CD4-positive, alpha-beta T cell treated with Interleukin-17A for 1 hour (primary cell): ENCODE measurements at places on chromosomes 12 and 14.

DNA sequence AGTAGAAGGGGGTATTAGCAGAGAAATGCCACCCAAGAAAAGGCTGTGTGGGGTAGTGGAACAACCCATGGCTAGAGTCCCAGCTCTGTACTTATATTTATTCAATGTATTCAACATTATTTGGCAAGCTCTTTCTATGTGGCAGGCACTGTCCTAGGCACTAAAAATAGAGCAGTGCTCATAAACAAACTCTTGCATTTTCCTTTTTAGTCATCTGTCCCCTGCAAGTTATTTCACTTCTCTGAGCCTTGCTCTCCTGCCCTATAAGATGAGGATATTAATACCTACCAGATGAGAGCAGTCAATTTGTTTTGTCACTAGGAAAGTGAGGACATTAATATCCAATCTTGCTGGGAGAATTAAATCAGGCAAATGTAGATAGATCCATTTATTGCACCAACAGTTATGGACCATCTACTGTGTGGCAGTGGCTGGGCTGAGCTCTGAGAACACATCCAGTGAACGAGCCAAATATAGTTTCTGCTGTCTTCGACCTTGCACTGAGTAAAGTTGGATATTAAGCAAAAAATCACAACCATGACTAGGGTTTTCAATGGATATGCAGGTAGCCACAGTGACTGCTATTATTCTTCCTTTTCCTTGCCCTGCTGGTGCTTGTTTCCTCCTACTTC is 314.3 kb upstream of the TBX3 start:
- no peak for DNase-seq

DNA sequence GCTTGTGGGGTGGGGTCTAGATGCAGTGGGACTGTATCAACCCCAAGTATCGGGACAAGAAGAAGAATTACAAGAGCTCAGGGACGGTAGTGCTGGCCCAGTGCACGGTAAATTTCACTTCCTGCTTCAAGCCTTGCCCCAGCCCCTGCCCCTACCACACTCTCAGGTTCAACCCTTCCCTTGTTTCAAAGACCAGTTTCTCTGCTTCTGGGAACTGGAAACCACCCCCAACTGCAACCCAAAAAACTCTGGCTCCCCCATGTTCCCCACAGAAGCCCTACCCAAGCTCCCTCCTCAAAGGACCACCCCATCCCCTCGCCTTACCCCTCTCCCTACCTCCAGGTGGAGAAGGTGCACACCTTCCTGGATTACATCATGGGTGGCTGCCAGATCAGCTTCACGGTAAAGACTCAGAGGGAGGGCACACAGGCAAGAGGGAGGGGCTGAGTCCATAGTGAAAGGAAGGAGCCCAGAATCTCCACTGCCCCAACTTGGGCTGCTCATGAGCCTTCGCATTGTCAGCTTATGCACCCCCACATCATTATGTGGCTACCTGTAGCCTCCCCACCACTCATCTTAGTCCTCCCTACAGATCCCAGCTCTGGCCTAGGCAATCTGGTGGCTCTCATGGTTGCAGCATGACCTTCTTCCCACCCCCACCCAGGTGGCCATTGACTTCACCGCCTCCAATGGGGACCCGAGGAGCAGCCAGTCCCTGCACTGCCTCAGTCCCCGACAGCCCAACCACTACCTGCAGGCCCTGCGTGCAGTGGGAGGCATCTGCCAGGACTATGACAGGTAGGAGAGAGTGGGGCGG is 4.3 kb downstream of the CPNE6 start:
- no peak for DNase-seq

DNA sequence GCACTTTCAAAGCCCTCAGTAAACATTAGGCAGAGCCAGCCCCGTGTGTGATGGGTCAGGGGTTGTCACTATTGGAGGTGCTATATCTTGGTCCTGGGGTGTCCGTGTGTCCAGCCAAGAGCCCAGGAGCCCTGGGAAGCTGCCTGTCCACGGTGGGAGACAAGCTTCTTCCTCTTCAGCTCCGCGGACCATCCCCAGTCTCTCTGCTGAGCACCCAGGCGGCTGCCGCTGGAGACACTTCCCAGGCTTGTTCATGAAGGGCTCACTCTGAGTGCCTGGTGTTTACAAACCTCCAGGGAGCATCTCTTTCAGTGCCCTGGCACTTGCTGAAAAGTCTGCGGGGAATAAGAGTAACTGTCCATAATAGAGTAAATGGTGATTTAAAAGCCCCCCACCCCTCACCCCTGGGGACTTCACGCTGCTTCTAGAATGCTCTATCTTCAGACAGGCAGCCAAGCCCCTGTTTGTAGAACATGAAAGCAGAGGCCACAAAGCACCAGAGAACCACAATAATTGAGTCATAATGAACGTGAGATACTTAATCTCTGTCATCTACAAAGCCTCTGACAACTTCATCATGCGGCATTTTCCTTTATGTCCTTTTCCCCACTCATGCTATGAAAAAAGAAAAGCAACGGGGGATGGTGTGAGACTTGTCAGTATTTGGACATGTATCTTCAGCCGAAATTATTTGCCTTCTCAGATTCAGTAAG is 178.6 kb downstream of the TMEM132C start:
- DNase-seq = no peak

DNA sequence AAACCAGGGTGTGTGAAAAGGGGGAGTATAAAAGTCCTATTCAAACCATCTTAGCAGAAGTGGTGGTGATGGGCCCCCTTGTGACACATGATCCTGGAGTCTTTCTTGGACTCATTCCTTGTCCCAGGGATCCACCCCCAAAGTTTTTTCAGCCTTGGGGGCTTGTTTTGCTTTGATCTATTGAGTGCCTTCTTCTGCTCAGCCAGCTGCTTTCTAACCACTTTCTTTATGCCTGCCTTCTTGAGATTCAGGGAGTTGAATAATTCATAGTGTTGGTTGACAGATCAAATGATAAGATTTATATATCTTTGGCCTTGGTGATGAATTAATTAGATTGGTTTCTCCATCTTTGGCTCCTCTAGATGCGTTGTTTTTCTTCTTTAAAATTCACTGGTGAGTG is 926.7 kb downstream of the DIO2 start:
- DNase-seq = no peak

- DNase-seq = no peak
Measured at GRCh38 chr14:52013984-52014600, 24.7 kb downstream of the RTRAF start.

- no peak for DNase-seq
Measured at GRCh38 chr14:94494085-94494484, 15.2 kb downstream of the SERPINA12 start.

DNA sequence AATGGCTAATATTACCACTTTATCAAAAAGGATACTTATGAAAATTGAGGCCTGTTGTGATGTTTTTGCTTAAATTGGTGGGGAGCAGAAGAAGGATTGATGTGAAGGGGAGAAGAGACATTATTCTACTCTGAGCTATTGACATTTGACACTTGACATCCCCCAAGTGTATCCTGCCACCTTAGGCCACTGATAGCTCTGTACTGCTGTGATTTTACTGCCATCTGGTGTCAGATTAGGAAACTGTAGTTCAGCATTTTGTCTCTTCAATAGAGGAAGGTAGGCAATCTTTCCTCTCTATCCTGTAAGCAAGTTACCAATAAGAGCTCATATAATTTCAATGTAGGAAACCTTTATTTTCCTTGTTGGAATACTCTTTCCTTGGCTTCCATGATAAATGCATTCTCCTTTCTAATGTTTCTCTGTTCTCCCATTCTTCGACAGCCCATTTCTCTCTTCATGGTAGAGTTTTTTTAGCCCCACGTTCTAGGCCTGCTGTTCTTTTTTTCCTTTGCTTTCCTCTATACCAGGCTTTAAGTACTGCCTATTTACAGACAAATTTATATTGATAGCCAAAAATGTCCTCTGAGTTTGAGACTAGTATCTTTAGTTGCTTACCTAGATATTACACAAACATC is 46.3 kb downstream of the PPHLN1 start:
- peak; percentile 67 for DNase-seq

GRCh38 chr12:121799842-121800693 is 3.7 kb upstream of the SETD1B start:
- peak; percentile 76 for DNase-seq

DNA sequence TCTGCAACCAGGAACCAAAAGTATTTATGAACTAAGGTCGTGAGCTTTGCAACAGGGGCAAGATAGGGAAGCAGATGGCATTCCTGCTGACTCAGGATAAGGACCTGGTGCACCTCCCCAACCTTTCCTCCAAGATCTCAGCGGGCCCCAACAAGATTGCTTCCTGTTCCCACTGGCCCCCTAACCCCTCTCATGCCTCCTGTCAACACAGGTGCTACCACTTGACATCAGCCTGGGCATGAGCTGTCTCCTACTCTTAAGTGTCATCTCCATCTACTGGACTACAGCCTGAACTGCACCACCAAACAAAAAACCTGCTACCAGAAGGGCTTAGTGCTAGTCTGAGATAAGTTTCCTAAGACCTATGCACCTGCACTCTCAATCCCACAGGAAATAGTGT is 32.7 kb downstream of the MED6 start:
- peak; percentile 10 for DNase-seq

- DNase-seq = no peak
Measured at GRCh38 chr12:43289426-43289801, 262.6 kb downstream of the ADAMTS20 start.

DNA sequence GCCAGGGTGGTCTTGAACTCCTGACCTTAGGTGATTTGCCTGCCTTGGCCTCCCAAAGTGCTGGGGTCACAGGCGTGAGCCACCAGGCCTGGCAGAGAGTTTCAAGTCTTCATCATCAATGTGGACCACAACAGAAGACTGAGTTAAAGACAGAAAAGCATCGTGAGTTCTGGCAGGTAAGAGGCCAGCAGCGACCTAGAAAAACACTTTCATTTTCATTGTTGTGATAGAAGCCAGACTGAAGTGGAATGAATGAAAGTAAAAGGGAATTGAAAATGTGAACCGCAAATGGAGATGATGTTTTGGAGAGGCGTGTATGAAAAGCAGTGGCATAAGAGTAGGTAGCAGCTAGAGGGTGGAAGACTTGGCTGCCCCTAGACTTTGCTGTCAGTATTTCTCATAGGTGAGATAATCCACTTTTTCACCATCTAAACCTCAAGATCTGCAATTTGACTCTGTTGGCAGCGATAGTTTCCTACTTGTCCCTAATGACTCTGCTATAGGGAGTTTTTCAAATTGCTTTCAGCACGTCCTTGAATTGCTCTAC is 47.1 kb upstream of the PLEKHA5 start:
- DNase-seq = no peak

DNA sequence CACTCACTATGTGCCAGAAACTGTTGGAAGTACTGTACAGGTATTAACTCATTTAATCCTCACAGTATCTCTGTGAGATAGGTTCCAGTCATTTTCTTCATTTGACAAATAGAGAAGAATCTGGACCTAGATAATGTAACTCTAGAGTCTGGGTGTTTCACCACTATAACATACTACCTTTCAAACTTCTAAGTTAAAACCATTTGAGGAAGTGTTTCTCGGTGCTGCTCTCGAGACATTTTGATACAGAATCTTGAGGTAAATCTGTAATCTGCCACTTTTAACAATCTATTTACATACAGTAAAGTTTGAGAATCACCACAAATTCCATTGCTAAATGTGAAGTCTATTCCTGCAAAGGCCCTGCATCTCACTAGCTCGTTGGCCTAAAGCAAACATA is 8.8 kb downstream of the OLR1 start:
- DNase-seq = no peak

DNA sequence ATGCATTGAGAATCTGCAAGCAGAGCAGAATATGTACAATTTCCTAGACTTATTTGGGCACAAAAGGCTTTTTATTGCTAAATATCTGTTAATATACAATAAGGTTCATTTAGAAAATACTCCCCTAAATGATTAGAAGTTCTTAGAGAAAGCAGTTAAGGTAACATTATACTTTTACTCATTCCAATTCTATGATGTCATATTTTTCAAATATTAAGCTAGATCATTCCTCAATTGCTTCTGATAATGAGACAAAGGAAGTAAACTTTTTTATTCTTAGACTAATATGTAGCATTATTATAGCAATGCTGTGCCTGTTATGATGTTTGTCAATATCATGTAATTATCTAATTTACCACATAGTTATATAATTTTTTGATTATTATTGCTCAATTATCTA is 447.0 kb downstream of the SLC16A7 start:
- no peak for DNase-seq

DNA sequence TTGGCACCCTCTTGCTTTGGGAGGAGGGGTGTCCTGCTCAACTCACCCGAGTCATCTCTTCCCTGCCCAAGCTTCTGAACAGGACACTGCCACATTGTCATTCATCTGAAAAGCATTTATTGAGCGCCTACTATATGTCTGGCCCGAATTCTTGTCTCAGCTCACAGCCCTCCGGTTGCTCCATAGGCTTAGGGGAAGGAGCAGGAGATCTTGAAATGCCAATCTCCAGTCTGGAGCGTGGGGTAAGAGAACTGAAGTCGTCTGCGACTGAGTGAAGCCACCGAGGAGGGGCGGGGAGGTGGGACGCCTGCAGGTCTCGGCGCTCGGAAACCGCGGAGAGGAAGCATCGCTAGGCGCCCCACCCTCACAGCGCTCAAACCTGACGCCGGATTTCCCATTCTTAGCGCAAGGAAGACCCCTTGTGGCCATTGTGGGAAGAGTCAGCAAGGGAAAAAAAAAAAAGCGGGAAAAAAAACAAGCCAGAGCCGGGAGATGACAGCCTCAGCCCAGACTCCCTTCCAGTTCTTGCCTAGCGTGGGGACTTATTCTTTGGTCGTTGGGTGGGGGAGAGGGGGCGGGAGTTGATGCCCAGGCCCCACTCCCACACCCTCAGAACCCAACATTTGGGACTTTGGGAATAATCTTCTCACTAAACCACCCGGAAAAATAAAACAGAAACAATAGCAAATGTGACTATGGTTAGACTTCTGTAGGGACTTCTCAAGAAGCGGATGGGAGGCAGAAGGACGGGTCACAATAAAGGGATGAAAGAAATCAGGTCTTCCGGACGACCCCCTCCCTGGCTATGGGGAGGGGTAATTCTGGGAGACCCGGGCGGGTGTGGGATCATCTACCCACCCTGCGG is 28.2 kb upstream of the SMUG1 start:
- peak; percentile 86 for DNase-seq

DNA sequence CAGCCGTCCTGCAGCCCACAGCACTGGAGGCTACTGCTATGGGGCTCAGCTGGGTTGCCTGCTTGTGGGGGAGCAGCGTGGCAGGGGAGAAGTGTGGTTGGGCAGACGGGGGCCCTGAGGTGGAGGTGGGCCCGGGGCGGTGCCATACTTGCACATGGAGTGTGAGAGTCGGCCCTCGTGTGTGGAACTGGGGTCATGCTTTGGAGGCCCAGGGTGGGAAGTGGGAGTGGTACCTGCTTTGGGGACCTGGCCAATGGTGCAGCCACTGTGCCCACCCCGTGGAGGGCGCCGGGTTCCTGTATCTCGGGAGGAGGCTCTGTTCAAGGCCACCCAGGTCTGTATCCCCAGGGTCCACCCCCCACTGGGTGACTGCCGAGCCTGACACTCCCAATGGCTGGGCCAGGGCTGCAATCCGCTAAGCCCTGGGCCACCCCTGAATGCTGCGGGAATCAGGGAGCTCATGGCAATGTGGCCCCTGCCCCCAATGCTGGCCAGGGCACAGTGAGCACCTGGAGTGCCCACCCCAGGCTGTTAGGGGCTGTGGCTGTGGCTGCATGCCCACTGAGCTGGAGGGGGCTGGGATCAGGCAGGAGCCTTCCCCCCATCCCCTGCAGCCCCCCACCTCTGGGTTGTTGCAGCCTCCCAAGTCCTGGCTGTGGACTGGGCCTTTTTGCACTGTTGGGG is 157.9 kb upstream of the SLC38A2 start:
- DNase-seq = no peak
